IgD-negative memory B cell (primary cell): ENCODE measurements at places on chromosomes 7 and 10. TPM values are rescaled to one million over a fixed set of nuclear protein-coding genes. Genes with fewer than 3 reads are reported as not detected.

RGS10 gene
- polyA plus RNA-seq, result 42.7 TPM

GPR15LG gene
- polyA plus RNA-seq, result not detected

C7orf33 gene
- not detected for polyA plus RNA-seq

ELAPOR2 gene
- polyA plus RNA-seq, result 4.2 TPM

NUP205 gene
- polyA plus RNA-seq, result 18.0 TPM

PTF1A gene
- polyA plus RNA-seq, result not detected

NPY4R gene
- not detected for polyA plus RNA-seq

ABCC2 gene
- 0.33 TPM for polyA plus RNA-seq

ANKRD61 gene
- polyA plus RNA-seq, result 0.24 TPM

ELFN1 gene
- polyA plus RNA-seq, result 0.54 TPM

ZNF248 gene
- 8.8 TPM for polyA plus RNA-seq

NCF1 gene
- 313 TPM for polyA plus RNA-seq

SPDYE11 gene
- 0.19 TPM for polyA plus RNA-seq

RET gene
- polyA plus RNA-seq, result 0.05 TPM

SCART1 gene
- polyA plus RNA-seq, result not detected

ELMO1 gene
- 86.5 TPM for polyA plus RNA-seq

GRID2IP gene
- 0.09 TPM for polyA plus RNA-seq

COL17A1 gene
- not detected for polyA plus RNA-seq

GNGT1 gene
- polyA plus RNA-seq, result not detected

CPED1 gene
- polyA plus RNA-seq, result 3.8 TPM

ADAM22 gene
- 0.23 TPM for polyA plus RNA-seq

SNX13 gene
- polyA plus RNA-seq, result 12.1 TPM

OPN1SW gene
- polyA plus RNA-seq, result not detected
